CD4-positive, alpha-beta memory T cell (primary cell): ENCODE measurements at places on chromosomes 11 and 22.

- no peak for DNase-seq
Observed at GRCh38 chr22:32823024-32823730, 21.7 kb downstream of the TIMP3 start.

DNA sequence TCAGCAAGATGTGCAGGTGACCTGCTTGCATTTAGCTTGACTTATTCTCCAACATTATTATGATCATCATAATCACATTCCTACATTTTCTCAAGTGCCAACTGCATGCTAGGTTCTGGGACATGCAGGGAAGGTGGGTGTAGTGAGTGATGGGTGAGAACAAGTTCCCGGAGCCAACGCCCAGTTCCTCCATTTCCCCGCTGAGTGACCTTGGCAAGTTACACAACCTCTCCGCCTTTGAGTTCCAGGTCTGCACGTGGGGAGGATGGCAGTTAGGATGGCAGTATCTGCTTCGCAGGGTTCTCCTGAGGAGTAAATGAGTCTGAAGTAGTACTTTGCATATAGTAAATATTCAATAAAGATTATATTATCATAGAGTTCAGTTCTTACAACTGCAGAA, 140.3 kb downstream of the GRIK4 start:
- DNase-seq, result no peak

- DNase-seq, result no peak
Observed at GRCh38 chr11:122729139-122729538, 73.6 kb downstream of the UBASH3B start.

DNA sequence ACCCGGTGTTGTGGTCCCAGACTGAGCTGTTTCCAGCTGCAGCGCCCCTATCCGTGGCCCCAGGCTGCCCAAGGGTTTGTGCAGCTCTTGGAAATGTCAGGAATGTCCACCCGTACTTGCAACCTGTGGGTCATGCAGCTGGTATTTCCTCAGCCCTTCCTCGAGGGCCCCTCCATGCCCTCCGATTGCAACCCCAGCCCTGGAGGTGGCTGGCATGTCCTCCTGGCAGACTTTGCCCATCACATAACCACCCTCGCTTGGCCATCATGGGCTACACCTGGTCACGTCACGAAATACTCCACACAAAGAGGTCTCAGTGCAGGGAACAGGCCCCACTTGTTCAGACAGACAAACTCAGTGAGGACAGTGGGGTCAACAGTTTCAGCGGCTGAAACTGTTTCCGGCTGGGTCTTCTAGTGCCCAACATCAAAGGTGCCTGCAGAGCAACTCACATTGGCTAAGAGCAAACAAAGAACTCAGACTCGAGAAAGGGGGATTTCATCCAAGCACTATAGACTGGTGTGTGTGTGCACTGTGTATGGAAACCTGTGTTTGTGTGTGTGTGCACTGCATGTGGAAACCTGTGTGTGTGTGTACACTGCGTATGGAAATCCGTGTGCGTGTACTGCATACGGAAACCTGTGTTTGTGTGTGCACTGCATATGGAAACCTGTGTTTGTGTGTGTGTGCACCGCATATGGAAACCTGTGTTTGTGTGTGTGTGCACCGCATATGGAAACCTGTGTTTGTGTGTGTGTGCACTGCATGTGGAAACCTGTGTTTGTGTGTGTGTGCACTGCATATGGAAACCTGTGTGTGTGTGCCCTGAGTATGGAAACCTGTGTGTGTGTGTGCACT, 72.8 kb upstream of the CCND1 start:
- no peak for DNase-seq

DNA sequence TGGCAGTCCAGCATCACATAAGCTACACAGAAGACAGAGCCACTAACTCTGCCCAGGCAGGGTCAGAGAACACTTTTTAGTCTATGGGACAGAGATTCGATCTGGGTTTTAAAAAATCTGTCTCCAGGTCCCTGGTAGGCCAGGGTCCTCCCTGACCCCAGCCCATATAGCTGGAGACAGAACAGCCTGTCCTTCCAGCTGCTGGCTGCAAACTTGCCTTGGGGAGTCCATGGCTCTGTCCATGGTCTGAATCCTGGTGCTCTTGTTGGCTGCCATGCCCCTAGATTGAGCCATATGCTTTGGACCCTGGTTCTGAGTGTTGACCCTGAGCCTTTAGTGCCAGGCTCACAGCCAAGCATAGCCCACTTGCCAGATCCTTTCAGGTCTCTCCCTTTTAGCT, 13.3 kb upstream of the LIPT2 start:
- no peak for DNase-seq

DNA sequence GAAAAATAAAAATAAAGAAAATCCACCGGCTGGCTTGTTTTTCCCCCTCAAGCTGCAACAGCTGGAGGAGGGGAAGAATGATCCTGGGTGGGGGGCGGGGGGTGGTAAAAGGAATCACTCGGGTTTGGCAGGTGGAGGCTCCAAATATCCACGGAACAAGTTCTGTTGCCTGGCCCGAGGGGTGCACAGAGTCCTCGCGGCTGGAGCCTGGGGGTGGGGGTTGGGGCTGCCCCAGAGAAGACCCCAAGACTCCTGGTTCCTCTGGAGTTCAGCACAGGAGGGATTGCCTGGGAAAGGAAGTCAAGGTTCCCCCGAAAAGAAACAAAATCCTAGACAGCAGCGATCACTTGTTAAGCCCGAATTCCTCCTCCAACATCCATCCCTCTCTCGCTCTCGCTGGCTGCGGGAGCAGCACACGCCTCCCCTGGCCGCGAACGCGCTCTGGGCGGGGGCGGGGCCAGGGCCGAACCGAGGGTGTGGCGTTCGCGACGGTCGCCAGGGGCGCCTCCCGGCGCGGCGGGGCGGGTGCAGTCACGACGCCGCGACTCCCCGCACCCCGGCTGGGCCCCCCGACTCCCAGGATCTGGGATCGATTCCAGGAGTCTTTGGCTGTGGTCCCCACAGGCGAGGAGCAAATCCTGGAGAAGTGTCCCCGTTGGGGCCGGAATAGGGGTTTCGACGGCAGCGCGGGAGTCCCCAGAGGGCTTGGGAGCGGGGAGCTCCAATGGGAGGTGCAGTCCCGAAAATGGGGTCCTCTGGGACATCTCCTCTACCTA, at the start of gene KCNA4:
Gene KCNA4 (minus strand): TSS at position 443 of the 776 bp plus-strand sequence. CDS start 4,352 bp downstream, outside the sequence.
- no peak for DNase-seq

DNA sequence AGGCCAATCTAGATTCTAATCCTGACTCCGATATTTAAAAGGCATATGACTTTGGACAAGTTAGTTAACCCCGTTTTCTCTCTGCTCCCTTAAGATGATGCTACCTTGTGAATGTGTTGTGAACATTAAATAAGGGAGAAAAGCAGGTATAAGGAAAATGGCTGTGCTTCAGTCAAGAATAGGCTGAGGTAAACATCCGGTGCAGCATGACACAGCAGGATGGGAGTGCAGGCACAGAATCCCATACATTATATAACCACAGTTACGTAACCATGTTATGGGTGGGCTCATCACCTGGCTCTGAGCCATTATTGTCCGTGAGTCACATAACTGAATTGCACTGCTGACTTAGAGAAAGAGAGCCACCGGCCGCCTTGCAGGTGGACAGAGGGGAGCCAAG, 382.2 kb upstream of the ANO5 start:
- DNase-seq, result no peak

DNA sequence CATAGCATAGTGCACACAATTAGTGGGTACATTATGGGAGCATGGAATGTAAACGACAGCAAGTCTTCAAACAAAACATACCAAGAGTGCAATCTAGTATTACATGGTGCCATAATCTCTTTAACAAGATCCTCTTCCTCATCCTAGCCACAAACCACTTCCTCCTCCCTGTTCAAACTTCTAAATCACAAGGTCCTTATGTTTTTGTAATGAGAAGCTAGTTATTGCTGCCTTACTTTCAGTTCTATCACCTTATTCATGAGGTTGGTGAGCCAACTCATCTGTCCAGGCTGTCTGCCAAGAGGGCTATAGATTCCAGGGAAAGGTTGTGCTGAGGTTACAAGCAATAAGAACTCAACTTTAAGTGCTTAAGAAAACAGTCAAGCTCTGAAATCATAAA, 195.4 kb upstream of the ARHGAP20 start:
- DNase-seq, result peak; percentile 35

GRCh38 chr11:27525824-27526516, 19.4 kb upstream of the LIN7C start:
- DNase-seq, result no peak

DNA sequence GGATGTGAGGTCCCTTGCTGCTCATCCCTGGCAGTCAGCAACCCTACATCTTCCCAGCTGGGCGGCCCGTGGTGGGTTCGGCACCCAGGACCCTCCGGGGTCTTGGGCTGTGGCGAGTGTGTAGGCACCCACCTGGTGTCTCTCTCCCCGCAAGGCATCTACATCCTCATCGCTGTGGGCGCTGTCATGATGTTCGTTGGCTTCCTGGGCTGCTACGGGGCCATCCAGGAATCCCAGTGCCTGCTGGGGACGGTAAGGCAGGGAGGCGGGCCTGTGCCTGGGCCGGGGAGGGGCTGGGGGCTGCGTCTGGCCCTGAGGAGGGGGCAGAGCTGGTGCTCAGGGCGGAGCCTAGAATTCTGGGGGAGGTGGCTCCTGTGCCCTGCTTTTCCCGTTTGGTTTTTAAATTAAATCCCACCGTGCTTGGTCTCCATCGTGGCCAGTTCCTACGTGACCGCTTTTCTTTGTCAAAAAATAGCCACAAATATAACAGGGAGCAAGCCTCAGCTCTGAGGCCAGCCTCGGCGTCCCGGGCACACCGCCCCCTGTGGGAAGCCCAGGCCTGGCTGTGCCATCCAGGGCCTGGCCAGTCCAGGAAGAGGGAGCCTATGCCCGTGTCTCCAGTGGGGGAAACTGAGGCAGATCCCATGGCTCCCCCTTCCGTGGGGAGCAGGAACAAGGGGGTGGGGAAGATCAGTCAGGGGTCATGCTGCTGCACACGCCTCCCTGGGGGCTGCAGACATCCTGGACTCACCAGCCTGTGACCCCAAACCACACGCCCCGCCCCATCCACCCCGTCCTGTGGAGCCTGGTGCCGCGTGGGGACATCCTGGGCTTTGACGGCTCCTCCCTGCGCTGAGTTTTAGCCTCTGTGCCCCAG, 6.4 kb upstream of the TSSC4 start:
- DNase-seq, result no peak
